ENCODE measurements at places on chromosomes 12 and 14.

GRCh38 chr14:69648480-69649451 is 37.4 kb downstream of the SUSD6 start:
- DNase-seq, result no peak

GRCh38 chr12:39646963-39647362 is 27.4 kb upstream of the ABCD2 start:
- no peak for DNase-seq

DNA sequence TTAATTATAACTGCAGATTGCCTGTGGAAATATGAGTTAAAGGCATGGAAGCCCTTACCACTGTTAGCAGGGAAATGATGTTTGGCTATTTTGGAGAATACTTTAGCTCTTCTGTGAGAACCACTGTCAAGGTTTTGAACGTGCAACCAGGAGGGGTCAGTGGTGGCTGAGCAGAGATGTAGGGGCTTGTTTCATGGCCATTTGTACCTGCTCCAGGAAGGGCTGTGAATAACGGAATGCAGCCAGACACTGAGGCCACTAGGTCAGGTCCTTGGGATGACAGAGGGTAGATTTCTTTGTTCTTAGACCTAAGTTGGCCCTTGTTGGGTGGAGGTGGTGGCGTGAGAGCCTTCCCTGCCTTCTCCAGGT is 8.3 kb downstream of the TRAF3 start:
- DNase-seq, result no peak

DNA sequence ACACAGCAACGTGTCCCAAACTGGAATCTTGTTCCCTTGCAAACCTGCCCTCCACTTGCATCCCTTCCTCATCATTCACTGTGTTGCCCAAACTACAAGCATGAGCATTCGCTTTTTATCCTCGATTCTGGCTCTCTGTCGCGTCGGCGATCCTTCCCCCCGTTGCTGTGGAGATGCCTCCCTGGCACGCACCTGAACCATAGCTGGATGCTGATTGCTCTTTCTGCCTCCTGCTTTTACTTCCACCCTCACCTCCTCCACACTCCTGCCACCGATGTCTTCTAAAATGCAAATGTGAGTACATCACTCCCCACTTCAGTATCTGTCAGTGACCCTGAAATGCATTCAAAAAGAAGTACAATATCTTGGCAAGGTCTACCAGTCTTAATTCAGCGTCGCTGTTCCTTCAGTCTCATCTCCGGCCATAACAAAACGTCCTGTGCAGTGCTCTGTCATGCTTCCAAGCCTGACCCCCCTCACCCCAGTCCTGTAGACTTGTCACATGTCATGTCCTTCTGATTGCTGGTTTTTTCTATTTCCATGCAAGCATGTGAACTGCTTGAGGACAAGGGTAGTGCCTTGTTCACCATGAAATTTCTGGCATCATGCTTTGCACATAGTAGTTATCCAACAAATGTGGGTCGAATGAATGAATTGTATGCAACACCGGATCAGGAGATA is 2.5 kb upstream of the PPP2R5C start:
- DNase-seq, result no peak

- DNase-seq, result no peak
Measured at GRCh38 chr12:23855813-23856212, 93.7 kb downstream of the SOX5 start.

DNA sequence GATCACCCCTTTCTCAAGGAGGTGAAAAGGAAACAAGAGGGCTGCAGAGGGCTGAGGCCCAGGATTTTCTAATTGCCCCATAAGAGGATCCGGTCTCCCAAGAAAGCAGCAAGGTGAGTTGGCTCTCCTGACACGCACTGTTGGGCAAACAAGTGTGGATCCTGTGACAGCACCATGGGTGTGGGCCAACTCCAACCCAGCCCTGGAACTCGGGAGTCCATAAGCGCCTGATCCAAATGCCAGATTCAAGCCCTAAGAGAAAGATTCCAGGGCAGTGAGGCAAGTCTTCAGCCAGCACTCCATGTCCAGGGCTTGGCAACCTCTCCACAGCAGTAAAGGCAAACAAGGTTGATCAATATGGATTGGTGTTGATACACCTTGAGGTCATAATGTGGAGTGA is 33.1 kb downstream of the KCNA5 start:
- no peak for DNase-seq

DNA sequence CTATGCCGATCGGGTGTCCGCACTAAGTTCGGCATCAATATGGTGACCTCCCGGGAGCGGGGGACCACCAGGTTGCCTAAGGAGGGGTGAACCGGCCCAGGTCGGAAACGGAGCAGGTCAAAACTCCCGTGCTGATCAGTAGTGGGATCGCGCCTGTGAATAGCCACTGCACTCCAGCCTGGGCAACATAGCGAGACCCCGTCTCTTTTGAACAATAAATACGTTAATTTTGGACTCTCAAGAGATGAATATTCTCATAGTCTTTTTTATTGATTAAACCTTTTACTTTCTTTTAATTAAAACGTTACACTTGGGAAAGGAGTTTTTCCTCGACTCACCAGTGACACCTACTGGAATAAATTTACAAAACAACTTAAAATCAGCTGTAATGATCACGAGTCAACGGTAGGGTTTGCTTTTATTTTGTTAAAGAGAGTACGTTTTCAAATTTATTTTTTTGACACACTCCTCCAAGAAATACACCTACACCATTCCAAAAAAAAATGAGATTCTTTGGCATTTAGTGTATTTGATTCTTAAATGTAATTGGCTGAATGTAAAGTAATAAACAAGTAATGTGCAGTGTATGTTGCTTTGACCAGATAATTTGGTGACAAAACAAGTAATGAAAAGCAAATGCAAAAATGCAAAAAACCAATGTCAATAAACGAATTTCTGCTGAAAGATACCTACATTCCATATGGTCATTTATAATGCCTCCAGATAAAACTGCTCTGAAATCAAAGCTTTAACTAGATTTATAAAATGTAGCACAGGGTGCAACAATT is 687 bp upstream of the RPS29 start:
- DNase-seq, result no peak

- DNase-seq, result no peak
Measured at GRCh38 chr12:75474116-75474515, 6.4 kb upstream of the GLIPR1 start.

All from suprapubic skin (tissue), 4 donors.